ENCODE measurements at places on chromosomes 16 and 17.

- DNase-seq = no peak
These were observed 2.0 kb downstream of the ZNF319 start for GRCh38 chr16:57998486-57998885.

DNA sequence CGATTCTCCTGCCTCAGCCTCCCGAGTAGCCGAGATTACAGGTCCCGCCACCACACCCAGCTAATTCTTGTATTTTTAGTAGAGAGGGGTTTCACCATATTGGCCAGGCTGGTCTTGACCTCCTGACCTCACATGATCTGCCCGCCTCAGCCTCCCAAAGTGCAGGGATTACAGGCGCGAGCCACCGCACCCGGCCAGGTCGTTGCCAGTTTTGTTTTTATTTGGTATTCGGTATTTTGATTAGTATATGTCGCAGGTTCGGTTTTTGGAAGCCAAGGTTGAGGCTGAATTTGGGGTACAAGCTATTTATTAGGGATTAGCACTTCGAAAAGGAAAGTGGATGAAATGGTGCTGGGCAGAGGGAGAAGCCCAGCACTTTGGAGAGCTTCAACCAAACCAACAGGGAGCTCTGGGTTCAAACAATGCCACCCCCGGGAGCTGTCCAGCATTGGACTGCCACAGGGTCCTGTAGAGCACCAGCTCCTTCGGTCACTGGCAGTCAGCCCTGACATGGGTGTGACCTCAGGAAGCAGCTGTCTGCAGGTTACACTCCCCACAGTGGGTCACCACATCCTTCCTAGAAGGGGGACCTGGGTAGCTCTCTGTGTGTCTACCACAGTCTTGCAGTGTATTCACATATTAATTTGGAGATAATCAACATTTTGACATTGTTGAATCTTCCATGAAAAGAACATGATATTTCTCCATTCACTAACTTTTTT lies 1.5 kb upstream of the CLEC10A start:
- no peak for DNase-seq

DNA sequence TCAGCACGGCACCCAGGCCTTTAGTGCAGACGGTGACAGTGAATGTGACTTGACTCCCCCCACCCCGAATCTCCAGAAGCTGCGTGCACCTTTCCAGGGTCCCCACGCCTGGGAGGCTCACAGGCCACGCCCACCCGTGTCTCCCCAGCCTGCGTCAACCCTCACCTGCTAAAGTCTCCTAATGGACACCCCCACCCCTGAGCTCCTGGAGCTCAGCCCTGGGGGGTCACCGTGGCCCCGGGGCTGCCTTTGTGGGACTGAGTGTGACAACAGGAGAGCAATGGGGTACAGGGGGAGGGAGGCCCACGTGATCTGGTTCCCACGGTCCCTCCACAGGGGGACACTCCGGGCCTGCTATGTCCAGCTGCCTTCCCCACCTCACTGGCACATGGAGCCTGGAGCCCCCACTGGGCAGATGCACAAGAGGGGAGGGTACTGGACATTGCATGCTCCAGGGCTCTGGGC lies 7.4 kb upstream of the FASN start:
- no peak for DNase-seq

DNA sequence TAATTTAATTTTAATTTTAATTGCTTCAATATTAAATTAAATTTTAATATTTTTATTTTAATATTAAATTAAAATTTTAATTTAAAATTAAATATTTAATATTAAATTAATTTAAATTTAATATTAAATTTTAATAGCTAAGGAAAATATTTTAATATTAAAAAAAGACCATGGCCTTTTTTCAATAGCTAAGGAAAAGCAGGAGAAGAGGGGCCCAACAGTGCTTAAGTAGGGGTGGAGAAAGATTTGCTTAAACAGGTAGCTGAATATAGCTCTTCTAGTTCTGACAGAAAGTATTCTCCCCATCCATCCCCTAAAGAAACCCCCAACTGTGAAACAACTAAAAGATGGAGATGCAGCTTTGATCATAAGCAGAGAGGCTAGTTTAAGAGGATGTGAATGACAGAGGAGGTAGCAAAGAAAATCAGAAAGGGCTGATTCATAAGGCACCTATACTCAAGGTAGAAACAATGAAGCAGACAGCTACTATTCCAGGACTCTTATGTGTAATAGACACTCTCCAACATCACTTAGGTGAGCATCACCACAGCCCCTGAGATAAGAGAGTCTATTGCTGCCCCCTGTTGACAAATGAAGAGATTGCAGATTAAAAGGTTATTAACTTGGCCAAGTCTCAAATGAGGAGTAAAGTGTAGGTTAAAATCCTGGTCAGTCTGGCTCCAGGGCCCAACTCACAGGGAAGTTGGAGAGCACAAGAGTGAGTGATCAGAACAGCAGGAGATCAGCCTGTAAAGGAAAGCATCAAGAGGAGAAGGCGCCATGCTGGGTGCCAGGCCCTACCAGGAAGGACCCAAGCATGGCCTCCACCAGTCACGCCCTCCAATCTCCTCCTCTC lies 7.8 kb upstream of the RNASEK start:
- peak; percentile 83 for DNase-seq

DNA sequence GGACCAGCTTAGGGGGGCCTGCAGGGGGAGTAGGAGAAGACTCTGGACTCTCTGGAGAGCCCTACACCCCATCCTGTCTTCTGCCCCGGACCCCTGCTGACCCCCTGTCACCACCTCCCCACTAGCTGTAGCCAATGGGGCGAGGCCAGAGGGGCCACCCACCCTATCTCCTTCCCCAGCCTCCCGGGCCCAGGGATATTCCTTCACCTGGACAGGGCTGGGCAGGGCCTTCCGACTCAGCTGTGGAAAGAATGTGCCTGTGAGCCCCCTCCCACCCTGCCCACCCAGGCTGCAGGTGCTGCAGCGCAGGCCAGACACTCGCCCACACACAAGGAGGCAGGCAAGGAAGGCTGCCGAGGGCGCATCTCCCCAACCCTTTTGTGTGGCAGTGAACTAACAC lies 23.0 kb downstream of the TSPOAP1 start:
- no peak for DNase-seq

DNA sequence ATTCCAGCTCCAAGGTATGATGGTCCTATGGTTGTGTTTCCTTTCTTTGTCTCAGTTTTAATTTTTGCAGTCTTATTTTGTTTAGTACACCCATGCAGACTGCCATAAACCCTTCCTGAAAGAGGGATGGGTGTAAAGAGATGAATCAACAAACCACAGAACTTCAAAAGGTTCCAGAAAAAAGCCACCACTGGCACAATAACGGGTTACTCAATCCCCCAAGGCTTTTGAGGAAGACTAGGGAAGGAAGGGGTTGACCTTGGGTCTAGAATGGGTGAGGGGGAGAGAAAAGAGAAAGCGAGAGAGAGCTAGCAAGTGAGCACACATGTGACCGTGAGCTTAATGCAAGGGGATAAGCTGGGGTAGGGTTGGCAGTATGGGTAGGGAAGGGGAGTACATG lies 168.1 kb downstream of the XYLT1 start:
- DNase-seq = no peak

GRCh38 chr16:19274165-19274797 lies 11.2 kb upstream of the CLEC19A start:
- DNase-seq = no peak

- no peak for DNase-seq
These were observed 66.4 kb downstream of the SCNN1B start for GRCh38 chr16:23368469-23368868.

Data from cerebellar cortex (tissue), 1 donor.